Hematopoietic multipotent progenitor cell treated with erythropoietin and hydrocortisone succinate and interleukin-3 and kit ligand, for 17 days (in vitro differentiated cells): ENCODE measurements at places on chromosomes 7 and 10.
A peak's percentile ranks its signal among the peaks of the same experiment; 100 is the strongest.

DNA sequence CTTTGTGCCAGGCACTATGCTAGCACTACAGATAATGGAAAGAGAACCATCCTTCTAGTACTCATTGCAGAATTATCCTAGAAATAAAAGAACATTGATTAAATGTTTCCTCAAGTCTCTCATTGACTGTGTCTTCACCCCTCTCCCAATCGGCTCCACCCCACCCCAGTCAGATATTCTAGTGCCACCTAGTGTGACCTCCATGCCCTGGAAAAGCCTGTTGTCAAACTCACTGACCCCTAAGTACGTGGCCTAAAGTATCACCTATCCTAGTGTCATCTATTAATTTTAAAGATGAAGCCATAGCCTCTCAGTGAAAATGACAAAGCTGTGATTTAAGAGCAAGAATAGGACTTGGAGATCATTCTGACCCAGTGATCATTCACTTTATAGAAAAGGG lies 26.3 kb downstream of the LGI1 start:
- no peak for DNase-seq

GRCh38 chr7:30556840-30557239 lies 37.8 kb upstream of the GARS1 start:
- DNase-seq: no peak

DNA sequence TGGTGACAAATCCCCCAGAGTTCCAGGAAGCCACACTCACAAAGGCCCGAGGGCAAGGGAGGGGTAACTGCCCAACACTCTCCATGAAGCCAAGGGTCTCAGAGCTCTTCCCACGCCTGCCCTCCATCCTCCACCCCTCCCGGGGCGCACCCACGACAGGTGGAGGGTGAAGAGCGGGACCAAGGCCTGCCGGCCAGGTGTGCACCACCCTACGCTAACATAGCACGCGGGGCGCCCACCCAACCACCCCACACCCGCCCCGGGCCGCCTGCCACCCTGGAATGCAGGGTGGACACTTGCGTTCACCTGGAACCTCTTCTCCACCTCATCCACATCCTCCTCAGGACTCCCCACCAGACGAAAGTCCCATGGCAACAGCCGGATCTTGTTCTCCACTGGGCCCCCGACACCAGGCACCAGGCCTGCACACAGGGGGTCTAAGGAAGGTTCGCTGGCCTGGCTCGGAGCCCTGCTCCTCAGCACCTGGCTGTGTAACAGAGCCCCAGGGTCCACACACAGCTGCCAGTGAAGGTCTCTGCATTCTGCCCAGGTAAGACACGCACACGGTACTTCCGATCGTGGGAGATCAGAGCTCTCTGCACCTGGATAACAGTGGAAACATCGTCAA lies 32.7 kb downstream of the MAD1L1 start:
- no peak for DNase-seq

GRCh38 chr7:108421720-108422331 lies 34.4 kb downstream of the NRCAM start:
- DNase-seq: no peak

- peak; percentile 60 for DNase-seq
Observed at GRCh38 chr10:103884681-103885139, 29.3 kb upstream of the SH3PXD2A start.

DNA sequence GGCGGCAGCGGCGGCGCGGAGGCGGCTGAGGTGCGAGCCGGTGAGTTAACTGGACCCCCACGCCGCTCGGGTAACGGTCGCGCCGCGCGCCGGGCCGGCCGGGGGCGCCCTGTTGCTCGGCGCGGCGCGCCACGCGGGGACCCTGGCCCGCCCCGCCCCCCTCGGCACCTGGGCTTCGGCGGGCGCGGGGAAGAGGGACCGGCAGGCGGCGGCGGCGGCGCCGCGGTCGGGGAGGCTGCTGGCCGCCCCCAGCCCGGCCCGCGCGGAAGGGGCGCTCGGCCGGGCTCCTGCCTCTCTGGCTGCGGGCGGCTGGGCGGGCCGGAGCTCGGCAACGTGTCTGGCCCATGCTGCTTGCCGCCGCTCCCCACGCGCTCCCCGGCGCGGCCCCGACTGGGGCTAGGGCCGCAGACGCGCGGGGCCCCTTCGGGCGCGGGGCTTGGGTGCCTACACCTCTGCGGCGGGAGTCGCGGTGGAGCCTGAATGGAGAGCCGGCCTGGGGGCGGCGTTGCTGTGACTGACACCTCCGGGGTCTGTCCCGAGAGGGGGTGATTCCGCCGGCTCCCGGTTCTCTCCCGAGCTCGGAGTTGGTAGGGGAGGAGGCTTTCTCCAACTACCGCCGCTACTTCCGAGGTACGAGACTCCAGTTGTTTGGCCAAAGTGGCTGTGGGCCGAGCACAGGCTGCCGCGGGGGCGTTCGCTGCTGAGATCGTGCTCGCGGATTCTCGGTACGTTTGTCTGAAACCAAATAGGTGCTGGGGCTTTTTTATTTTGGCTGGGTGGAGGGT lies 494 bp downstream of the PALS2 start:
- DNase-seq: no peak

GRCh38 chr10:133159950-133160825 lies at the start of gene KNDC1:
Gene KNDC1 (plus strand): TSS chr10:133160219. CDS start chr10:133160468, 249 bp downstream.
- no peak for DNase-seq

DNA sequence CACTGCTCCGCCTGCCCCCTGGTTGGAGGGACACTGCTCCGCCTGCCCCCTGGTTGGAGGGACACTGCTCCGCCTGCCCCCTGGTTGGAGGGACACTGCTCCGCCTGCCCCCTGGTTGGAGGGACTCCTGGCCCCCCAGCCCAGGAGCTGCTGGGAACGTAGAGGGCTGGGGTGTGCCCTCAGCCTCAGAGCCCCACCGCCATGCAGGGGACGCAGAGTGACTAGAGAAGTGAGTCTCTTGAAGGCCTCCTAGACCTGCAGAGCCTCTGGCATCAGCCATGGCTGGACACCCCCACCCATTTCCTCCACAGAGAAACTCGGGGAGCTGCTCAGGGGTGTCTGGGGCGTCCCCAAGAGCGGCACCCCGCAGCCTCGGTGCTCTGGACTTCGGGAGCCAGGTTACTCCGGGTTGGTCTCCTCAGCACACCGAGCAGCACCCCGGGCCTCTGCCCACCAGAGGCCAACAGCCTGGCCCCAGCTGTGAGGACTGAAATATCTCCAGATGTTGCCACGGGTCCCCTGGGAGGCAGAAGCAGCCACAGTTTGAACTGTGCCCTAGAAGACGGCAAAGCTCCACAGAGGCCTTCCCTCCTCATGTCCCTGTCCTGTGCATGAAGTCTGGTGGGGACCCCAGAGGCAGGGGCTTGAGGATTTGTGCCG lies 191.9 kb downstream of the ELFN1 start:
- DNase-seq: no peak

DNA sequence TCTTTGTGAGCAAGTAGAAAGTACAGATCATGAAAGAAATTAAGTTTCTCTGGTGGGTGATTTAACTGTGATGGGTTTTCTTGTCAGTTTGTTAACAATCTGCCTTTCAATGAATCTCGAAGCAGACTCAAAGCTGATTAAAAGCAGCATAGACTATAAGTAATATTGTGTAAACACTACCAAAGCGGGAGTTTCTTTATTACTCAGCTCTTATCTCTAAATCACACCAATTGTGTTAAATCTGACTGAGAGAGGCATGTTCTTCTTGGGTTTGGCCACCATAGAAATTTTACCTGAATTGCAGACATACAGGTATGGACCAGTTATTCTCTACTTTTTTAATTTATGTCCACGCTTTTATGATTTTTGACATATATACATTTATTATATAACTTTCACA lies 65.2 kb downstream of the DKK1 start:
- no peak for DNase-seq

- DNase-seq: no peak
Observed at GRCh38 chr10:1198453-1199344, 142.5 kb downstream of the WDR37 start.

- DNase-seq: no peak
Observed at GRCh38 chr10:89250865-89251408, 638 bp downstream of the LIPA start.

DNA sequence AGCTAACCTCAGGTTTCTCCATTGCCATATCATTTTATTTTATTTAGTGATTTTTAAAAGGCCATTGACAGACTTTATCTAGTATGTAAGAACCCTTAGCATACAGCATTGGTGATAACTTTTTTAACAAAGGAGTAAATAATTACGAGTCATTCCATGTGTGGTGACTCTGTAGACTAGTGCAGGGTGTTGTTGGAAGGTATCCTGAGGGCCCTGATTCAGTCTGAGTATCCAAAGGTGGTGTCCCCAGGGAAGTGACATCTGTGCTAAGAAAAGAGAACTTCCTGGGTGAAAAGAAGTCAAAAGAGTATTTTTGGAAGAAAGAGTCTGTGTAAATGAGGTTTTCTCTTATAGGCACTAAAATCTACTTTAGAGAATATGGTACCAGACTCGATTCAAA lies 308.4 kb downstream of the C7orf25 start:
- no peak for DNase-seq

DNA sequence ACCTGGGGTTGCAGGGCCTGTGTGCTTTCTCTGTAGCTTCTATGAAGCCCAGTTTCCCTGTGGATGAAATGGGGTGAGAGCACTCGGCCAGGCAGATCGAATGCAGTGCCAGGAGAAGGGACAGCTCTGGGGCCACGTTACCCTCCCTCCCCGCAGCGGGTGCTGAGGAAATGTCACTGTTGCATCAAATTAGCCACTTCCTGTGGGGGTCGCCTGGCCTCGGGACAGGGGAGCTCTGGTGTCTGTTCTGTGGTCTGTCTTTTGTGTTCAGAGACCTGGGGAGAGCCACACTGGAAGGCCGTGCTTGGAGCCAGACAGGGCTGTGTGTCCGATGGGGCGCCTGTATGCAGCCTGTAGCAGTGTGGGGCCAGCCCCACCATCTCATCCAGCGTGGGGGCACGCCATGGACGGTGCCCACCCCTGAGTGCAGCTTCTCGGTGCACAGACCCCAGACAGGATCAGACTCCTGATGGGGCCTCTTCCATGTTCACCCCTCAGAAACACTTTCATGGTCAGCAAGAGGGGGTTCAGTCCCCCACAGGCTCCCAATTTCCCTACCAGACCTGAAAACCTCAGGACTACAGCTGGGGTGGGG lies 13.6 kb downstream of the TTYH3 start:
- no peak for DNase-seq

GRCh38 chr10:68559841-68560185 lies 324 bp upstream of the TET1 start:
- no peak for DNase-seq

DNA sequence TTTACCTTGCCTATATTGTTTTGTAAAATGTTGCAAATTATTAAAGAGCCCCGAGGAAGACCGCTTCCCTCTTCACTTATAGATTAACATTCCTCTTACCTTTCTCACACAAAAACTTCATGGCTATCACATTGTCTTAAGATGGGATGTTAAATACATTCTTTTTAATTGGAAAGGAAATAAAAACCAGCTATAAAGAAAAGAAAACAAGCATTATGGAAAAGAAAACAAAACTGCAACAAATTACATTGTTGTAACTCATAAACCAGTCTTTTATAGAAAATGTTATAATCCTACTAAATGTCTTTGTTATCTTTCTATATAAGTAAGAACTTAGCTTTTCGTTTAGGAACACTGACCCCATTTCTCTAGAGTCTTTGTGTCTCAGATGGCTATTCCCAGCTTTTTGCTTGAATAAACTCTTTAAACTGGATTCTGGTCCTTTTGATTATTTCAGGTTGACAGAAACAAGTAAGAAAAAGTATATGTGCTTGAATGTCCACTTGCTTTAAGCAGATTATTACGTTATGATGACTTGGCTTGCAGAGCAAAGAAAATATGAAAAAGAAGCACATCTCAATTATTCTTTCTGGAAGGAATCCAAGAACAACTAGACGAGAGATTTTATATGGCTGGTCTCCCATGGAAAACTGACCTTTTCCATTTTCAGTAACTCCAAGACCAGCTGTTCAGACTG lies 128.2 kb downstream of the AKR1D1 start:
- no peak for DNase-seq

GRCh38 chr10:104417637-104418292 lies 64.1 kb downstream of the CFAP58 start:
- DNase-seq: no peak

GRCh38 chr10:64515970-64516699 lies 994.9 kb downstream of the REEP3 start:
- DNase-seq: no peak

DNA sequence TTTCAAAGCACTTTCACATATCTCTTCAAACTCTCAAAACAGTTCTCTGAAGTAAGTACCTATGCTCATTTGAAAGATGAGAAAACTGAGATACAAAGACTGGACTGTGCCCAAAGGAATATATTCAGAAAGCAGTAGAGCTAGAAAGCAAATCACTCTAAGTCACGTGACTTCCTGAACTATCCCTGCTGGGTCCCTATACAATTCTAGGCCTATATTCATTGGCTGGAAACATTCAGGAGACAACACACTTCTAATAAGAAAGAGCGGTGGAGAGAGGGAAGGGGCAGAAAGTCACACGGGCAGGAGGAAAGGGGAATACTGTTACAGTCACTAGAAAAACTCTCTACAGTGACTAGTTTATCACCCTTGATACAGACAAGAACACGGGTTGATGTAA lies 140.0 kb downstream of the CHCHD3 start:
- no peak for DNase-seq

DNA sequence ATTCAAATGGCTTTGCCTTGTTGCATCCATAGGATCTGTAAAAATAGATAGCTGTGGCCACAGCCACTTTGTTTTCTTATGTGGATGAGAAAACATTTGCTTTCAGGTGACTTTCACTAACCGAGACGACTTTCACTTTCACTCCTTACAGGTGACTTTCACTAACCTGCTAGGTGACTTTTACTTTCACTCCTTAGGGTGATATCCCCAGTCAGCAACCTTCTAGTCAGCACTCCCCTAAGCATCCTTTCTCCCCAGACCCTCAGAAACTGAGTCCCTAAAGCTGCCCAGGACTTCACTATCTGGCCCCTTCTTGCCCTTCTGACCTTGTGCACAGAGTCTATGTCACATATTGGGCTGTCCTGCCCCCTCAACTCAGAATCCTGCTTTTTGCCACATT lies 177.5 kb downstream of the RELN start:
- no peak for DNase-seq

DNA sequence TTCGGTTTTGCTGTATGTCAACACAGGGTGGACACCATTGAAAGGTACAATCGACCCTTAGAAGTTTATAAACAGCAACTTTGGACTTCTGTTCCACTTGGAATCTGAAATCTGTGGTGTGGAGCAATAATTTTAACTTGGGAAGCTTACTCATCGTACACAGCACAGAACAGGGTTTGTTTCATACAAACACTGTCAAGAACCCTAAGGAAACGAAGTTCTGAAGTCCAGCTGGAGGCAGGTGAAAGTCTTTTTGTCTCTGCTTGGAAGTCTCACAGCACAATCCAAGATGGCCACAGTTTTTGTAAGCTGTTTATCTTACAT lies 31.5 kb downstream of the NMT2 start:
- DNase-seq: no peak
